ENCODE measurements at places on chromosomes 4 and X. TPM values are rescaled to one million over a fixed set of nuclear protein-coding genes. Genes with fewer than 3 reads are reported as not detected.

- H3K4me3 ChIP-seq: no peak overlapping the region
- DNase-seq: no peak
- H3K4me1 ChIP-seq: peaks cover 7% of the 10 kb centered on the region
- peaks cover 2% of the 10 kb centered on the region for H3K27me3 ChIP-seq
- H3K27ac ChIP-seq: no peak overlapping the region
Observed at GRCh38 chrX:132744470-132744869, 214.0 kb downstream of the HS6ST2 start.

- H3K4me3 ChIP-seq: no peak overlapping the region
- no peak for DNase-seq
- no peak overlapping the region for H3K27ac ChIP-seq
- peaks cover 19% of the 10 kb centered on the region for H3K36me3 ChIP-seq
- H3K4me1 ChIP-seq: peaks cover 11% of the 10 kb centered on the region
- no peaks in the 10 kb centered on the region for H3K27me3 ChIP-seq
Observed at GRCh38 chrX:16589211-16589610, 60.7 kb upstream of the S100G start.

SORBS2 gene
- total RNA-seq: not detected

NOX1 gene
- not detected for total RNA-seq

DNA sequence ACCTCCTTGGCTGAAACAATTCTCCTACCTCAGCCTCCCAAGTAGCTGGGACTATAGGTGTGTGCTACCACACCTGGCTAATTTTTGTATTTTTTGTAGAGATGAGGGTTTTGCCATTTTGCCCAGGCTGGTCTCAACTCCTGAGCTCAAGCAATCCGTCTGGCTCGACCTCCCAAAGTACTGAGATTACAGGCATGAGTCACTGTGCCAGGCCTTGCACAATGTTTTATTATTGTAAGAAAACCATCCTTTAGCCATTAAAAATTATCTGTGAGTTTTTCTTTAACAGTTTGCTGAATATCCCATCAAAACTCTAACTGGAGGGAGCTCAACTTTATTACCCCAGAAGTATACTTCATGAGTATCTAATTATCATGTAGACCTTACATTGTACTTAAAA, 900.3 kb downstream of the PCDH7 start:
- no peaks in the 10 kb centered on the region for H3K27me3 ChIP-seq
- DNase-seq: no peak
- no peak overlapping the region for H3K27ac ChIP-seq
- H3K36me3 ChIP-seq: no peaks in the 10 kb centered on the region

GRCh38 chrX:28609917-28610613, 22.8 kb downstream of the IL1RAPL1 start:
- H3K4me3 ChIP-seq: no peak overlapping the region
- H3K27me3 ChIP-seq: no peaks in the 10 kb centered on the region

GRCh38 chrX:17592117-17592516, 145.2 kb upstream of the SCML1 start:
- no peaks in the 10 kb centered on the region for H3K27me3 ChIP-seq
- DNase-seq: no peak
- peak overlapping the region; percentile 48 for H3K27ac ChIP-seq
- peaks cover 16% of the 10 kb centered on the region for H3K4me1 ChIP-seq
- H3K4me3 ChIP-seq: peak overlapping the region; percentile 25

TLR10 gene
- total RNA-seq: 0.26 TPM

DNA sequence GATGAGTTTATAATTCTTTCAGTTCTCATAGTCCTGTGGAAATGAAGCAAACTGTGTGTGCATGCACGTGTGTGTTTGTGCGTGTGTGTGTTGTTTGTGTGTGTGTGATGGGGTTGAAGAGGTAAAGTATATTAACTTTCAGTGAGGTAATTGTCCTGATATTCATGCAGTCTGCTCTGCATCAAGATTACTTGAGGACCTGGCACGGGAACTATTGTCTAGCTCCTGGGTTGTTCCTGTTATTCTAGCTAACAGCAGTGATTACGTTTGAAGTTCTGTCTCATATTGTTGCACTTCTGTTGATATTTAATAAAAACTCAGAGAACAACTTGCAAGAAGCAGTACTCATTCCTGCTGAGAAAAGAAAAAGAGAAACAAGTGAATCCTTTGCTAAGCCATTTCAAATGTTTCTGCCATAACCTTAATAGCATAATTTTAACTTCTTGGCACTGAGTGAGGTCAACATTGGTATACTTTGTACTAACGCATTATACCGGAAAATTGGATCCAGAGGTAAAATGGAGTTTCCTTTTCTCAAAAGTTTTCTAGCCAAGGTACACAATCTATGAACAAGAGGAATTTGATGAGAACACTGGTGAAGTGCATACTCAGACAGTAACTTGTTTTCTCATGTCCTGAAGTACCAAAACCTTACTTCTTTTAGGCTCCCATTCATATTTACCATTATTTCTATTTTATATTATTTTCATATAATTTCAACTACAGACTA, 113.2 kb downstream of the SPCS3 start:
- H3K36me3 ChIP-seq: no peaks in the 10 kb centered on the region
- no peaks in the 10 kb centered on the region for H3K27me3 ChIP-seq
- no peak overlapping the region for H3K27ac ChIP-seq
- H3K4me3 ChIP-seq: no peak overlapping the region
- DNase-seq: no peak

HSFX3 gene
- not detected for total RNA-seq

DNA sequence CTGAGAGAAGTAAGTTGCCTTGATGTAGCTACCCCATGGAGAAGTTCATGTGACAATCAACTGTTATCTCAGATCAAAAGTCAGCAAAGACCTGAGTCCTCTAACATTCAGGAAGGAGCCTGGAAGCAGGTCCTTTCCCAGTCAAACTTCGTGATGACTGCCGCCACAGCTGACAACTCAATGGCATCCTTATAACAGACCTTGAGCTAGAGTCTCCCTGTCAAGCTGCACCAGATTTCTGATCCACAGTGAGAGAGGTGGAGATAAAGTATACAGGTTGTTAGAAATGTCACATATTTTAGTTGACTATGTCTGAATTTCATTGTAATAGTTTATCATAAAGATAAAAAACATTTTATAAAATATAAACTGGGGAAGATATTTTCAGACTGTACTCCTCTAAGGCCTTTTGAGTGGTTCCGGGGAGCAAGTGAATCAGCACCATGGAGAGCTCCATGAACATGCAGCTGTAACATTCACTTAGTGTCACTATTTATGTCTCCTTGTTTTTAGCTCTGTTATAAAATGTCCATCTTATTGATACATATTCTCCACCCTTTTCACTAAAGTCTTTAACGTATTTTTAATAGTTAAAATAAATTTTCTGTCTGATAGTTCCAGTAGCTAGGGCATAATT, 1653.5 kb upstream of the AGA start:
- H3K4me3 ChIP-seq: no peak overlapping the region
- H3K4me1 ChIP-seq: no peaks in the 10 kb centered on the region
- no peaks in the 10 kb centered on the region for H3K27me3 ChIP-seq
- H3K36me3 ChIP-seq: no peaks in the 10 kb centered on the region

PDS5A gene
- total RNA-seq: 99.9 TPM

DNA sequence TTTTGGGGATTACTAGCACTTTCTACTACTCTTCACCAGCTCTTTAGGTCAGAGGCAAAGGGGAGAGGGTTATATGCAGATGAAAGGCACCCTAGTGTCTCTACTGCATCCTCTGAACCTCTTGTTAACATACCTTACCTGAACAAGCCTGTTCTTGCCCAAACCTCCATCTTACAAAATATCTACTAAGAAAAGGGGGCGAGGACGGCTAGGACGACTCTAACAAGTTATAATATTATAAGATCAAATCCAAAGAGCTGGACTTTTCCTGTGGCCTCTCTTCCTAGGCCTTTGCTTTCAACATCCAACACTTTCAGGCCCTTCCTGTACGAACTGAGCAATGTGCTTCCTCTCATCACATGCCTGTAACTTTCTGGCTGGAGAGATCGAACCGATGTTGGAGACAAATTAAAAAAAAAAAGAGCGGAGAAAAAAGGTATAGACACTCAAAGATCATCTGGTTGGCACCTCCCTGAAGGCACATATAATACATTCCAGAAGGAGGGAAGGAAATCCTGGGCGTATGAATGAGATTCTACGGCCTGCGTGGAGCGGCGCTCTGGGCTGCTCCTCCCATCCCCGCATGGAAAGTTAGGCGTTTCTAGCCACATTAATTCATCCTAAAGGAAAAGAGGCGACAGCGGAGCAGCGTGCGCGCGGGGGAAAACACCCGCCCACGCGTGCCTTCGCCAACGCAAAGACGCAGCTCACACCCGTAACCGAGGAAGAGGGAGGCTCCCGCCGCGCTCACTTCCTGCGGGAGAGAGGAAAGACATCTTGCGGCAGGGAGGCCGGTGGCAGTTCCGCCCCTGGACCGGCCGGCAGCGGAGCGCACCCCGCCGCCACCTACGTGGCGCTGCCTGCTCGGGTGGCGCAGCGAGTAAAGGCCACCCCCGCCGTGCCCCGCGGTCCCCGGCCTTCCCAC, 808 bp downstream of the PRDM5 start:
- DNase-seq: peak; percentile 57
- peaks cover 11% of the 10 kb centered on the region for H3K4me1 ChIP-seq
- peak overlapping the region; percentile 58 for H3K27ac ChIP-seq
- no peaks in the 10 kb centered on the region for H3K36me3 ChIP-seq
- peak overlapping the region; percentile 91 for H3K4me3 ChIP-seq
- H3K27me3 ChIP-seq: peaks cover 5% of the 10 kb centered on the region

Measured in activated naive CD8-positive, alpha-beta T cell treated with anti-CD3 and anti-CD28 coated beads, Interleukin-2, amount 10 ng/mL, durations not matched to agents 7 days and 5 days (primary cell).